AG08396 (cell line): ENCODE measurements at places on chromosomes 13 and 19.

DNA sequence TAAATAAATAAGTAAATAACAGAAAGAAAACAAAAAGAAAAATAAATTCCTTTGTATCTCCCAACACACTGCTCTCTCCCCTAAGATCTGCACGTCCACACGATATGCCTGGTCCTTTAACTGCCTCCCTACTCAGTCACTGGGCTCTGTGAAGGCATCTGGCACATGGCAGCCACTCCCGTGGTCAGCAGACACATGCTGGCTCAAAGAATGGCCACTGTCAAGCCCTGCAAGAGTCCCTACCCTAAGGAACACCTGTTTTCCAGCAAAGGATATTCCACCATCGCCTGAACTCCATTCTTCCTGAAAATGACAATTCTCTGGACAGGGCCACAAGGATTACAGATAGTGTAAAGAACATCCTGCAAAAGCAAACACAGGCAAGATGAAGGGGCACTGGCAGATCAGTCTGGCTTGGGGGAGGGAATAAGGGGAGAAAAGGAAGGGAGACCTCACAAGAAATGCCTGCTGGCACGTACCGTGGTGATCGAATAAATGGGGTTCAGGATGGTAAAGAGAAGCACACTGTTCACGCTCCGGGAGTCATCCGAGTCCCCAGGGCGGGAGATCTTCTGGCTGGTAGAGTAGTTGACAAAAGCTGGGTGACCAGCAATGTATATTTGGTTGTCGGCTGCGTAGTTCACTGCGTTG is 4.3 kb downstream of the HNRNPL start:
- no peak for DNase-seq

DNA sequence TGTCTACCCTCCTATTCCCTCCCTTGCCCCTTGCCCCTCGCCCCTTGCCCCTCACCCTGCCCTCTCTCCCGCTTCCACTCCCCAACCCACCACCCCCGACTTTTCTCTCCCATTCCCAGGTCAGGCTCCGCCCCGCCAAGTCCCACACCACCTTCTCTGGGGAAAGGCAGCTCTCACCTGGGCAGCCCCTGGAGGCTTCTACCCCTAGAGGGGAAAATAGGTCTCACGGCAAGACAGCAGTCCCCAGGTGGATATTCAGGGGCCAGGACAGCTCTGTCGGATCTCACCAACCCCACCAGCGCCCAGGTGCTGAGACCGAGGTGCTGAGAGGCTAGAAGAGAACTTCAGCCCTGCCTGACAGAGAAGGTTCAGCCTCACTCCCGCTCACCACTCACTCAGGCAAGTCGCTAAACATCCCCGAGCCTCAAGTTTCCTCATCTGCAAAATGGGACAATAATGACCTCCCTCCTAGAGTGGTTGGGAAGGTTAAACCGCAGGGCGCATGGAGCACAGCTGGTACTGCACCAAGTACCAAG is 1.4 kb upstream of the ERFL start:
- DNase-seq = no peak

GRCh38 chr19:22623841-22624221 is 10.3 kb upstream of the ZNF492 start:
- no peak for DNase-seq

GRCh38 chr19:3387645-3388589 is 21.5 kb downstream of the NFIC start:
- DNase-seq = peak; percentile 82

- no peak for DNase-seq
Observed at GRCh38 chr13:20049558-20050473, 91.3 kb downstream of the ZMYM2 start.

GRCh38 chr13:87893186-87893585 is 222.0 kb downstream of the SLITRK5 start:
- no peak for DNase-seq

GRCh38 chr13:100394005-100394695 is 194.4 kb downstream of the GGACT start:
- peak; percentile 48 for DNase-seq

- DNase-seq = no peak
Observed at GRCh38 chr19:23406721-23407120, 11.4 kb upstream of the ZNF91 start.

GRCh38 chr19:23437901-23438300 is 42.6 kb upstream of the ZNF91 start:
- DNase-seq = no peak
